Right cardiac atrium (tissue), 5 donors: ENCODE measurements at places on chromosomes 13 and 19. TPM values are rescaled to one million over a fixed set of nuclear protein-coding genes. Genes with fewer than 3 reads are reported as not detected.

The DYRK1B gene
- 14.7 TPM for polyA plus RNA-seq

The C13orf46 gene
- polyA plus RNA-seq: 0.20 TPM

The SMIM17 gene
- 0.18 TPM for polyA plus RNA-seq

The ZNF568 gene
- polyA plus RNA-seq: 5.3 TPM

The FLT3LG gene
- 6.6 TPM for polyA plus RNA-seq

The TMEM38A gene
- 13.5 TPM for polyA plus RNA-seq

The IGSF23 gene
- polyA plus RNA-seq: not detected

The TUBA3C gene
- 0.14 TPM for polyA plus RNA-seq

The ZNF582 gene
- 6.3 TPM for polyA plus RNA-seq

The TJP3 gene
- 0.05 TPM for polyA plus RNA-seq

The INAFM1 gene
- 7.0 TPM for polyA plus RNA-seq

The LYPD5 gene
- 0.34 TPM for polyA plus RNA-seq

The TEX26 gene
- 0.27 TPM for polyA plus RNA-seq

The KLF12 gene
- 2.5 TPM for polyA plus RNA-seq

The KIR2DL4 gene
- 0.07 TPM for polyA plus RNA-seq

The ZSCAN1 gene
- polyA plus RNA-seq: 0.14 TPM

The KDM4B gene
- polyA plus RNA-seq: 18.8 TPM
